ENCODE measurements at places on chromosomes 6 and 20.
A peak's percentile ranks its signal among the peaks of the same experiment; 100 is the strongest.

GRCh38 chr6:137519629-137520176 is 25.5 kb upstream of the OLIG3 start:
- no peak for DNase-seq

GRCh38 chr6:116676021-116676420 is 5.0 kb upstream of the KPNA5 start:
- DNase-seq = no peak

GRCh38 chr6:168152980-168153379 is 74.0 kb upstream of the FRMD1 start:
- DNase-seq = no peak

DNA sequence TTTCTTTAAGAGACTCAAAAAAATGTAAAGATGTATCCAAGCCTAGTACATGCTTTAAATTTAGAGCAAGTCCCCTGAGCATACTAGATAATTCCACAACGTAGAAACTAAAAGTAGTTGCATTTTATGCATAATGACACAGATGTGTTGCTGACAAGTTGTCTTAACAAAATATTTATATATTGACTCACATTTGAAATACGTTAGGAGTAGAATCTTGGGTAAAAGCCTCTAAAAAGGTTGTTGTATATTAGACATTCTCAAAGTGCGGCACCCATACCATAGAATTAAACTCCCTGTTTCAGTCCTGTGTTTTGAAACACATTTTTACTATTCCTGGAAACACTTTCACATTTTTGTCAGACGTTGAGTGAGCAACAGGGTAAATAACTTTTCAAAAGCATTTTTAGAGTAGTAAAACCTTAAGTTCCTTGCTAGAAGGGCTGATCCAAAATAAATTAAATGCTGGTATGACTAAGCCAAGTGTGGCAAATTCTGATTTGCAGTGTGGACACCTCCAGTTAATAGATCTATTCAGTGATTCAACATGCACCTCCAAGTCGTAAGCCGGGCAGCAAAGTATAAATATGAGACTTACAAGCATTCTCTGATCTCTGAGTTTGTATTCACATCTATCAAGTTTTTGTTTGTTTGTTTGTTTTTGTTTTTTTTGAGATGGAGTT is 97.5 kb downstream of the GMDS start:
- peak; percentile 47 for DNase-seq

- peak; percentile 32 for DNase-seq
These were observed 105.6 kb upstream of the CLDN20 start for GRCh38 chr6:155158030-155158843.

DNA sequence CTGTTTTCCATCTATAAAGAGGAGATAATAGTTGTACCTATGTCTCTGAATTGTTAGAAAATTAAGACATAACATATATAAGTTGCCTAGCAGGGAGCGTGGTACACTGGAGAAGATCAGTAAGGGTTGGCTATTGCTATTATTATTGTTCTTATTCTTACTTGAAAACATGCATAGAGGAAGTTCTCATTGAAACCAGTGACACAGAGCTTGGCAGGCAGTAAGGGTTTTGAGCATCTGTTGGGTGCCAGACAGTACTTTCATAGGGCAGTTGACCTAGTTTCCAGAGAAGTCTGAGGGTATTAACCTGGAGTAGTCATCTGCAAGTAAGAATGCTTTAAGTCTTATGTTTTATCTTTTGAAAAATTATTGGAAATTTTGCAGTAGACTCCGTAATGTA is 13.3 kb upstream of the SGK1 start:
- DNase-seq = peak; percentile 31
